ENCODE measurements at places on chromosomes 2 and 18. TPM values are rescaled to one million over a fixed set of nuclear protein-coding genes. Genes with fewer than 3 reads are reported as not detected.

HOXD3 gene
- total RNA-seq: not detected

DNA sequence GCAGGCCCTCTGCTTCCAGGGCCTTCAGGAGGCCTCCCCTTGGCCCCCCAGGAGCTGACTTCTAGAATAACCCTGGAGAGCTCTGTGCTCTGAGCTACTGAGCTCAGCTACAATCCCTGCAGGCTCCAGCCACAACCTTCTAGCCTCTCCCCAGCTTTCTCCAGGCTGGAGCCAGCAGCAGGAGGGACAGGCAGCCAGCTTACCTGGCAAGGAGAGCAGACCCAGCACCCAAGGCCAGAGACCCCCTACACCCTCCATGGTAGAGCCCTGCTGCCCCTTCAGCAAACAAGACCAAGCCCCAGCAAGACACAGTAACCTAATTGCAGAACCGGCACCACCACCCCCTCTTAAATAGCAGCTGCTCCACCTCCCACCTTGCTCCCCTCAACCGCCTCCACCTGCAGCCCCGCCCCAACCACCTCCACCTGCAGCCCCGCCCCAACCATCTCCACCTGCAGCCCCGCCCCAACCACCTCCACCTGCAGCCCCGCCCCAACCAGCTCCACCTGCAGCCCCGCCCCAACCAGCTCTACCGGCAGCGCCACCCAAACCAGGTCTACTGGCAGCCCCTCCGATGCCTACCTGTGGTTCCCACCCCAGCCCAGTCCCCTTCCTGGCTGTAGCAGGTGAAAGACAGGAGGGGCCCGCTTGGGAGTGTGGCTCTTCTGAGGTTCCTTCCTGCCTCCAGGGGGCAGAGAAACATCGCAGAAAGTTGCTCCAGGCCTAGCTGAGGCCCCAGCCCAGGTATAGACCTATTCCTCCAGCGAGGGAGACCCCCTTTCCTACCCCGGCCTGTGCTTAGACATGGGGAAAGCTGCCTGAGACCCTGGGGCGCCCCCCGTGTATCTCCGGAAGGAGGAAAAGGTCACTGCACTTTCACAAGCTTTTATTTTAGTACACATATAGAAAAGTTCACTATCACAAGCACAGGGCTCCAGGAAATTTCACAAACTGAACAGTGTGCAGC is at the start of gene ASTL:
ASTL (minus strand) TSS at position 324 of the 967 bp plus-strand sequence; CDS start at position 258, 66 bp downstream.
- peak; percentile 98 for DNase-seq

DNA sequence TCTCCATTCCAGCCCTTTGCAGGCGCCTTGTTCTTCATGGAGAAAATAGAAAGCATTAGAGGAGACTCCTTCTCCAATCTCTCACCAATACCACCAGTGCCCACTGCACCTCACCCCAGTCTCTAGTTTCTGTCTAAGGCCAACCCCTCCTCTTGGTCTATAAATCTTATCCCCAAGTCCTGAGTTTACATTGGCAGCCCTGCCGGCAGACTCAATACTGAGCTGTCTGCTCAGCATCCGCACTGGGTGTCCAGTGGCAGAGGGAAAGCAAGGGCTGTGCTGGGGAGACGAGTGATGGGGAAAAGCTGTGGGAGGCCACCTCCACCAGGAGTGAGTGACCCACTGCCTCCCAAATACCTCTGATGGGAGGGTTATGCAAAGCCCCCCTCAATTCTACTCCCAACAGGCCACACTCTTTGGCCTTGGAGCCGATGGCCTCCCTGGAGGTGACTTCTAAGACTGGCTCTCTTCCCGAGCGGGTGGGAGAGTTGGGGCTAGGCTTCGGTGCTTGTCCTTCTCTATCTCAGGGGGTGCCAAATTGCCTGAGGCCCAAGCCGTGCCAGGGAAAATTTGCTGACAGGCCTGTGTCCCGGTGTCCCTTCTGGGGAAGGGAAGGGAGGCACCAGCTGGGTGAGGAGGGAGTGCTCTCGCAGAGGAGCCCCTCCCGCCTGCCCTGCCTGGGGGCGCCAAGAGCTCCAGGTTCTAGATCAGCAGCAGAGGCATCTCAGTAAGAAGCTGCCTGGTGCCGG is 165.2 kb upstream of the MSH6 start:
- no peak for DNase-seq

DNA sequence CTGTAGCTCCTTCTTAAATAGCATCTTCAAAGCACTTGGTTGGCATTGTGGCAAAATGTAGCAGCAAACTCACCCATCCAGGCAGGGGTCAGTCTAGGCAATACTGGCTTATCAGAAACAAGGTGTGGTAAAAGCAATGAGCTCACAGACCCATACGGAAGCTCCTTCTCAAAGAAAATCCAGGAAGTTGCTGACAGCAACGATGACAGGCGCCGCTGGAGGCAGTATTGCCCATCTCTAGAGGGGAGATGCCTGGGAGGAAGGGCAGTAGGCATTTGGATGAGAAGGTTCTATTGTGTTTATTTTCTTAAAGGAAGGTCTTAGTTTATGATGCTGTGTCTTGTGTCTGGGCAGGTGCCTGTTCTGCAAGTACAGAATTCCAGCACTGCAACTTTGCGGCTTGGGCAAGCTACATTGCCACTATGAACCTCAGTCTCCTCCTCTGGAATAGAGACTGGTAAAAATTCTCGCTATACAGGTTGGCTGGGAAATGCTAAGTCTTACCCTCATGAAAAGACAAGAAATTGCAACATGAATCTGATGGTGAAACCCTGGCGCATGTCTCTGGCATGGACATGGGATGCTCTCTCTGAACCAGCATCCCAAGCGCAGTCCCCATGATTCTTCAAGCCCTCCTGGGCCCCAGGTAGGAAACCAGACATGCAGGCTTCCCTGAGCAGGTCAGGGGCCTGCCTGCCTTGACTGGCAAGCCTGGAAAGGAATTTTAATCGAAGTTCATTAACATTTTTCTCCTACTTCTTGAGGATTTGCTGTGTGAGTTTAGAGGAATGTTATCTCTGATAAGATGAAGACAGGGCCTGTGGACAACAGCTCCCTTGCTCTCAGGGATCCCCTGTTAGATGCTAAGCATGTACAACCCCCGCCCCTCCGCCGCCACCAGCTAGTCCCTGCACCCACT is 156.0 kb downstream of the TFCP2L1 start:
- peak; percentile 70 for DNase-seq
